ENCODE measurements at places on chromosomes 6 and 20.

DNA sequence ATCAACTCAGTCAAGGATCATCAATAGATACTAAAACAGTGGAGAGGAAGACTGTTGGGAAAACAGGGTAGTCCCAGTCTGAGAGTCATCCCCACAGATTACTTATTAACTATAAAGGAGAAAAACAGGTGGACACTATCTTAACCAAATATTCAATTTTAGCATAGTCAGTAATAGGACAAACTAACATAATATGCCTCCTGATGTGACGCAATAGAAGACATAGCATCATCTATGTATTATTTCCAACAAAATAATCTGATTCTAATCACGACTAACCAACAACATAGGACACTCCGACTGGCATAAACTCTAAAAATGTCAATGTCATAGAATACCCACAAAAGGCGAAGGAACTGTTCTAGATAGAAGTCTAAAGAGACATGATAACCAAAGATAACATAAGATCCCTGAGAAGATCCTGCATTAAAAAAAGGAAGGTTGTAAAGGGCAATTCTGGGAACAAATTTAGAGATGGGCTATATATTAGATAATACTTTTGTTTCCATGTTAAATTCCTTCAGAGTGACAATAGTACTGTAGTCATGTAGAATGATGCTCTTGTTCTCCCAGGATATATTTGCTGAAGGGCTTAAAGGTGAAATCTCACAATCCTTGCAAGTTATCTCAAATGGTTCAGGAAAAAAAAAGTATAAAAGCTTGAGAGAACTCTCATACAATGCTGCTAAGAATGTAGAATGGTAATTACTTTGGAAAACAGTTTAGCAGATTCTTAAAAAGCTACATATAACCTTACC, 28.9 kb downstream of the ILRUN start:
- no peak for DNase-seq

GRCh38 chr20:60352017-60352416, 393.8 kb downstream of the CDH26 start:
- no peak for DNase-seq

DNA sequence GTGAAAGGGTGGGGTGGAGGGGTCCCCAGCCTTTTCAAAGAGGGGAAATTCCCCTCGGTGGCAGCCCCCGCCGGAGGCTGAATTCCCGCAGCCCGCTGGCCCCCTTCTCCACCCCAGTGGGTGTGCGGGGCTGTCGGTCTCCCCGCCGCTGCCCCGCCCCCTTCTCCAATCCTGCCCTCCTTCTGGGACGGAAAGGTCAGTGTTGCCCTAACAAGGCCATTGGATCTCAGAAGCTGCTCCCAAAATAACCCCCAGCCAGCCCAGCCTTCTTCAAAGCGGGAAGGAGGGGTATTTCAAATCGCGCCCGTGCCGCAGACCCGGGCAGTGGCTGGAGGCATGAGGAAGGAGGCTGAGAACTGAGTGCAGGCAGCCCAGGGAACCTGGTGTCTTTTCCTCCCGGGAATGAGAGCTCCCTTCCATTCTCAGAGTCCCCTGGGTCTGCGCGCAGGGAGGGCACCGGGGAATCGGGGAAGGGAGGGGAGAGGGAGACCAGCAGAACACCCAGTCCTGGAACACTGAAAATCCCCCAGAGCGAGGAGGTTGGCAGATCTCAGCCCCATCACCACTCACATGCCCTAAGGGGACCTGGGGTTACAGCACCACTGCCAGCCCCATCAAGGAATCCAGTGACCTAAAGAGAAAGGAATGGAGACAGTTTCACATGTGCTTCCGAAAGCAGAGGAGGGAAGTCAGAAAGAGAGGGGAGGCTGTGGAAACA, at the start of gene JPH2:
Gene JPH2, minus strand, starts transcription at position 135 of the 718 bp plus-strand sequence. CDS start 483 bp downstream, outside the sequence.
- DNase-seq: no peak

- no peak for DNase-seq
Measured at GRCh38 chr20:10549511-10549910, 114.4 kb downstream of the SLX4IP start.

DNA sequence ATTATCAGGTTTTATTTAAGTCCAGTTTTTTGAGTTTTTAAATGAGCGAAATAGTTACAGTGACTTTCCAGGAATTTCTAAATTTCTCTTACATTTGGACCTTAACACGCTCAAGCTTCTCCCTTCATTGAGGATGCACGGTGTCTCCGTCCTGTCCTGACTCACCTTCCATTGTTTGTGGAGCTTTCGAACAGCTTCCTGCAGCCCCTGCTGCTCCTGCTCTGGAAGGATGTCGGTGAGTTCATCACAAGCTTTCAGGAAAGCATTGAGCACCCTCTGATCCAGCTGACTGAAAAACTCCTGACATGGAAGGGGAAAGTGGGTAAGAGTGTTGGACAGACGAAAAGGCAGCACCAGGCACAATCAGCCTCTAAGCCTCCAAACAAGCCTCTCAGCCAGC, 183.7 kb downstream of the SYNE1 start:
- no peak for DNase-seq

DNA sequence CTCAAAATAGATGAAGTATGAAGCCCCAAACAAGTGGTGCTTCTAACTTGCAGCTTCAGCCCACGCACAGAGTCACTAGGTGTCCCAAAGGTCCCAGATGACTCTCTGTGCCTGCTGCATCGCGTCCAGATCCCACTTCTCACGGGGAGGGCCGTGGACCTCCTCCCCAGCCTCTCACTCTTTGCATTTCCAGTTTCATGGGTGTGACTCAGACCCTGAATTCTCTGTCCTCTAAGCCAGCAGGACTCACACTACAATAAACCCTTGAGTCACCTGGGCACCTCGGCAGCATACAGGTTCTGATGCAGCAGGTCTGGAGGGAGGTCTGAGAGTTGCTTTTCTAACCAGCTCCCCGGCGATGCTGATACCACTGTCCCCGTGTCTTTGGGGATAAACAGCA, 114.0 kb upstream of the RIN2 start:
- DNase-seq: no peak

- DNase-seq: no peak
Measured at GRCh38 chr6:133314947-133315346, 73.8 kb downstream of the EYA4 start.

GRCh38 chr20:62736407-62737071, 27.9 kb downstream of the NTSR1 start:
- DNase-seq: no peak

GRCh38 chr20:35091816-35092523, 637 bp downstream of the TRPC4AP start:
- DNase-seq: peak; percentile 3

DNA sequence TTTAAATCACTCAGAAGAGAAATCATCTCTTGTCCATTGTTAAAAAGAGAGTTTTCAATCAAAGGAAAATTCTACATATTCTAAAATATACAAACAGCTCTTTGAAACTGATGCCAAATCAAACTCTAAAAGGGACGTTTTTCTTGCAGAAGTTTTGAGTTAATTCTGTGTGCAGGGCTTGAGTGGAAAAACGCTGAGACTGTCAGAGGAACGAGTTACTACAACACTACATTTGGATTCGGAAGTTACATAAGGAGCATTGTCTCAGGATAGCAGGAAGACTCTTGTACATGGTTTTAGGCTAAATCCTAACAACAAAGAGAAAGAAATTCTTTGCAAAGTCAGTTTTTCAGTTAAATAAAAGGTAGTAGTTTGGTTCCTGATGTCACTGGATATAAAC, 155.7 kb upstream of the SUPT3H start:
- no peak for DNase-seq

DNA sequence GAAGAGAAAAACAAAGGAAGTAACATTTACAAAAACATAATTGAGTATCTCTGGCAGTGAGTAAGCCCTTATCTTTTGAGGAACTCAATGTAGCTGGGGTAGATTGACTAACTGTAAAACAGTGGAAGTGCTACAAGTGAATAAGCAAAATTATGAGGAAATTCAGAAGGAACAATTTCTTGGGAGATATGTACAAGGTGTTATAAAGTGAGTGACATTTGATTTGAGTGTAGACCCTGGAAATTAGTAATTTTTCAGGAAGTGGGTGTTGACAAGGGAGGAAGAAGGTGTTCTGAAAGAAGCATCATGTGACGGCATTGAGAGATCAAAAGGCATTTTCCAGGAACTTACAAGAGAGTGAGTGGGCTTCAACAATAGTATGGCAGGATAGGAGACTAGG, 22.2 kb downstream of the XRN2 start:
- DNase-seq: peak; percentile 53

DNA sequence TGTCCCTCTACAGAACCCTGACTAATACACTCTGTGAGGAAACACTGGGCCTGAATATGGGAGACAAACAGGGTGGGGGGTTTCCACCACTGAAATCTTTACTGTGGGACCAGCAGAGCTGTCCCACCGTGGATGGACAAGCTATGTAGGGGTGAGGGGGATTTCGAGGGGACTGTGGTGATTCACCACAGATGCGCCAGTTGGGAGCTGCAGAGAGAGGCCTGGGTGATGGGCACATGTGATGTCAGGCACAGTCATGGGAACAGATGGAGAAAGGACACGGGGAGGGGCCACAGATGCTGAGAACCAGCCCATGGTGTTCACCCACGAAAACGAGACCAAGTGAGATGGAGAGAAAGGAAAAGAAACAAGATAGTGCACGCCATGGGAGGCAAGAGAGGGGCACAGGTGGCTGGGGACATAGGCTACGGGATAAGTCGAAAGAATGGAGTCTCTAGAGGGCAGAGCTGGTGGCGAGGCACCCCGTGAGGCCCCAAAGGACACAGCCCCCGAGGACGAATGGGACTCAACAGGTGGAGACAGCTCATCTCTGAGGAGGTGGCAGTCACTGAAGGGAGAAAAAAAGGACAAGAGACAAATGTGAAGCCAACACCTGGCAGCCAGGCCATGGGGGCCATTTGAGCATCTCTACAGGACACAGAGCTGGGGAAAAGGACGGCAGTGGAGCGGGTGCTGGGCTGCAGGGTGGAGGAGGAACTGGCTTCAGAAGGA, 10.5 kb upstream of the RAMACL start:
- no peak for DNase-seq

DNA sequence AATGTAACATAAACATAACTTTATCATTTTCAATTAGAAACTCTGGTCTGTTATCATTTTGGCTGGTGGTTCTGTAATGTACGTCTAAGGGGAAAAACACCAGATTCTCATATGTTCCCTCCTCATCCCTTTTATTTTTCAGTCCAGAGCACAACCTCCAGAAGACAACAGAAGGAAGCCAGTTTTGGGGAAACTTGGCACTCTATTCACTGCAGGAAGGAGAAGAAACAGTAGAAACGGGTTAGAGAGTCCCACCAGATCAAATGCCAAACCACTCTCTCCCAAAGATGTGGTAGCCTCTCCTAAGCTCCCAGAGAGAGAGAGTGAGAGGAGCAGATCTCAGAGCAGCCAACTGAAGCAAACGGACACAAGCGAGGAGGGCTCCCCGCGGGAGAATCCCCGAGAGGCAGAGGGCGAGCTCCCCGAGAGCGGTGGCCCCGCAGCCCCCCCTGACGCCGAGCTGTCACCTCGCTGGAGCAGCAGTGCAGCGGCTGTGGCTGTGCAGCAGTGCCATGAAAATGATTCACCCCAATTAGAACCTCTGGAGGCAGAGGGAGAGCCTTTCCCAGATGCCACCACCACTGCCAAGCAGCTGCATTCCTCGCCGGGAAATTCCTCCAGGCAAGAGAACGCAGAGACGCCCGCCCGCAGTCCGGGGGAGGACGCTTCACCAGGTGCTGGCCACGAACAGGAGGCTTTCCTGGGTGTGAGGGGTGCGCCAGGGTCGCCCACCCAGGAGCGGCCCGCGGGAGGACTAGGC, 117.8 kb downstream of the RTN4IP1 start:
- DNase-seq: no peak

- no peak for DNase-seq
Measured at GRCh38 chr20:61638802-61639585, 386.9 kb downstream of the CDH4 start.

- DNase-seq: no peak
Measured at GRCh38 chr6:67345946-67346345, 1289.1 kb upstream of the ADGRB3 start.

DNA sequence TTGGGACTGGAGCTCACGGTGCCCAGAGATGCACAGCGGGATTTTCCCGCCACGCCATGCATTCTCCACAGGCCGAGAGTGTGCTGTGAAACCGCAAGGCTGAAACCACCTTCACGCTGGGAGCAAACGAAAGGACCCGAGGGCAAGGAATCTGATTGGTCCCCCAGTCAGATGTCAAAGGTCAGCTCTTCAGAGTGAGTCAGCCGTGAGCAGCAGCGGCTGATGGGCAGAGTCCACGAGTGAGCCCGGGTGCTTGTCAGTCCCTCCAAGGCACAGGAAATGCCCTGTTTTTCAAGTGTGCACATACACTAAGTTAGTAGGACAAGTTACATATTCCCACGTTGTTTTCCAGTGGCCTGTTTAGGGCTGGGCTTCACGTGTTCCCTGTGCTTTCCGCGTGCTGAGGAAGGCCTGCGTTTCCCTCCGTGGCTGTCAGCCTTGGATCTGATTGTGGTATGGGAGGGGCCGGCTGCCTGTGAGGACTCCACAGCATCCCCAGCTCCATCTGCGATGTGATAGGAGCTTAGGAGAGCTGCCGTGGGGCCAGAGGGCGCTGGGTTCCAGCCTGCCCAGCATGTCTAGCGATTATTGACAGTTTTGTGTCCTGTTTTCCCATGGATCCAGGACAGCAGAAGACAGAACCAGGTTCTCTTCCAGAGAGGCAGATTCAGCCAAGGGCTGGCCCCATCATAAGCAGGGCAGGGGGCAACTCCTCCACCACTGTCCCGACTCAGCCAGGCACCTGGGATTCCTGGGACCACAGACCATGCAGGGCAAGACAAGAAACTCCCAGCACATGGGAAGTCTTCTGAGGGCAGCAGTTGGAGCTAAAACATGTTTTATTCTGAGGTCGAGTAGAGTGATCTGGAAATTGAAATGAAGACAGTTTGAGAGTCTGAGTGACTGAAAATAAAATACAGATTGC, 38.2 kb upstream of the FRMD1 start:
- no peak for DNase-seq

- peak; percentile 62 for DNase-seq
Measured at GRCh38 chr6:68638230-68638900, 3.3 kb downstream of the ADGRB3 start.

- peak; percentile 83 for DNase-seq
Measured at GRCh38 chr6:142722012-142722411, 223.0 kb downstream of the HIVEP2 start.

GRCh38 chr6:79612457-79612856, 18.7 kb upstream of the SH3BGRL2 start:
- no peak for DNase-seq

- peak; percentile 48 for DNase-seq
Measured at GRCh38 chr6:41967312-41968287, 26.0 kb upstream of the CCND3 start.

- no peak for DNase-seq
Measured at GRCh38 chr6:54255886-54256285, 52.4 kb upstream of the TINAG start.

DNA sequence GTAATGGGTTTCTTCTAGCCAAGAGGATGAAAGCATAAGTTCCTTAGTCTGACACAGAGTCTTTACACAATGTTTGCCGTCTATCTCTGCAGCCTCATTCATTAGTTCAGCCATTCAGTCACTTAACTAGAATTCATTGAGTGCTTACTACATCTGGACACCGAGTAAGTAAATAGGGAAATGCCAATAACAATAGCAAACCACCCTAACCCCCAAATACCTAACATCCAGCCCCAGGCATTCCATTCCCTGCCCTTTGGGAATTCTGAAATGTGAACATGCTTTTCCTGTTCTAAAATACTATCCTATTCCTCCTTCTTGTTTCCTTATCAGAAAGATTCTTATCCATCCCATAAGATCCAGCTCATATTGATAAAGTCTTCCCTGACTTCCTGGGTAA, 277.6 kb upstream of the RNF217 start:
- no peak for DNase-seq

- no peak for DNase-seq
Measured at GRCh38 chr6:18842534-18842933, 455.4 kb downstream of the RNF144B start.
